Kasumi-1 (cell line): ENCODE measurements at places on chromosomes 13 and 19.

GRCh38 chr13:46531953-46532352 lies 21.0 kb upstream of the LRCH1 start:
- DNase-seq: no peak

DNA sequence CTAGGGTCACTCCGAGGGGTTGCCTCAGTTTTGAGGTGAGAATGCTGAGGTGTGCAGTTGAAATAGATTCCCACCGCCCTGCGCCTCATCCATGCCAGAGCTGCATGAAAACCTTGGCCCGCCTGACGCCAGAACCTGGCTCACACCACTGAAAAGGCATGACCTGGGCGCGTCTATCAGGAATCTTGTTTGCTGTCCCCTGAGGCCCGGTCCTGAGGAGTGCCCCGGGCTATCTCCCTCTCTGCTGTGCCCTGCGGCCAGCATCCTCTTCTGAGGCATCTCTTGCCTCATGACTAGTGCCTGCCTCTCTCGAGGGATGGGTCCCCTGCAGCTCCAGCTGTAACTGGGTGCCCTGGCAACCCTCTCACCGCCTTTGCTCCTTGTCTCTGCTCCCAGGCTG lies 28.1 kb downstream of the SMARCA4 start:
- DNase-seq: no peak

DNA sequence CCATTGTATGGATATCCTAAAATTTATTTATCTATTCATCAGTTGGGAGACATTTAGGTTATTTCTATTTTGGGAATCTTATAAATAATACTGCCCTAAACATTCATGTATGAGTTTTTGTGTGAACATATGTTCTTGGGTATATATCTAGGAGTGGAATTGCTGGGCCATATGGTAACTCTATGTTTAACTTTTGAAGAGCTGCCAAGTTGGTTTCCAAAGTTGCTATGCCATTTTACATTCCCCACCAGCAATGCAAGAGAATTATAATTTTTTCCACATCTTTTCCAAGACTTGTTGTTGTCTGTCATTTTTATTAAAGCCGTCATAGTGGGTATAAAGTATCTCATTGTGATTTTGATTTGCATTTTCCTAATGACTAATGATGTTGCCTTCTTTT lies 48.2 kb upstream of the CALM3 start:
- DNase-seq: no peak

DNA sequence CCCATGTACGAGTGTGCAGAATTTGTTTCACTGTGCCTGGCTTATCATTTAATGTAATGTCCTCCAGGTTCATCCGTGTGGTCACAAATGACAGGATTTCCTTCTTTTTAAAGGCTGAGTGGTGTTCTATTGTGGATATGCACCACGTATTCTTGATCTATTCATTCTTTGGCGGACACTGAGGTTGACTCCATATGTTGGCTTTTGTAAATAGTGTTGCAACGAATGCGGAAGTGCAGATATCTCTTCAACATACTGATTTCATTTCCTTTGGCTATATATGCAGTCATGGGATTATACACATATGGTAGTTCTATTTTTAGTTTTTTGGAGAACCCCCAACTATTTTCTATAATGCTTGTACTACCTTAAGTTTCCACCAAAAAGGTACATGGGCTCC lies 13.0 kb downstream of the OR7A5 start:
- DNase-seq: no peak

- DNase-seq: no peak
Observed at GRCh38 chr13:80359778-80360452, 19.0 kb upstream of the SPRY2 start.
